ENCODE measurements at places on chromosomes 5 and 9. TPM values are rescaled to one million over a fixed set of nuclear protein-coding genes. Genes with fewer than 3 reads are reported as not detected.

LCN10 gene
- total RNA-seq: 0.15 TPM

OCLN gene
- 0.11 TPM for total RNA-seq

PCDHGA12 gene
- 0.80 TPM for total RNA-seq

S100Z gene
- total RNA-seq: 0.23 TPM

TMC1 gene
- 0.19 TPM for total RNA-seq

SPATA31A3 gene
- total RNA-seq: 0.05 TPM

PLAC8L1 gene
- total RNA-seq: 0.34 TPM

PAPPA gene
- total RNA-seq: 0.30 TPM

HSDL2 gene
- total RNA-seq: 38.4 TPM

SEMA4D gene
- 6.4 TPM for total RNA-seq

IL31RA gene
- 5.0 TPM for total RNA-seq

CSF2 gene
- 9.3 TPM for total RNA-seq

SPRY4 gene
- total RNA-seq: 65.7 TPM

PTGES gene
- 20.8 TPM for total RNA-seq

PCDHB9 gene
- total RNA-seq: 4.1 TPM

SAXO1 gene
- not detected for total RNA-seq

FBN2 gene
- 0.16 TPM for total RNA-seq

SPATA9 gene
- total RNA-seq: not detected

PCDHGA6 gene
- total RNA-seq: 1.5 TPM

SH3TC2 gene
- total RNA-seq: 39.3 TPM

PTGR1 gene
- total RNA-seq: 24.8 TPM

BAAT gene
- 0.08 TPM for total RNA-seq

TTLL11 gene
- total RNA-seq: 5.2 TPM

BARHL1 gene
- not detected for total RNA-seq

AMACR gene
- 49.8 TPM for total RNA-seq

LRSAM1 gene
- 15.0 TPM for total RNA-seq

HTR4 gene
- total RNA-seq: not detected

FAM78A gene
- 6.7 TPM for total RNA-seq

PCDHAC1 gene
- 1.5 TPM for total RNA-seq

FIBCD1 gene
- total RNA-seq: 1.1 TPM

EXOSC2 gene
- 84.0 TPM for total RNA-seq
